ENCODE measurements at places on chromosomes 2 and 18. TPM values are rescaled to one million over a fixed set of nuclear protein-coding genes. Genes with fewer than 3 reads are reported as not detected.
A peak's percentile ranks its signal among the peaks of the same experiment; 100 is the strongest.

- DNase-seq: no peak
These were observed 44.6 kb downstream of the TMEFF2 start for GRCh38 chr2:192150166-192150565.

- DNase-seq: no peak
These were observed 93.5 kb upstream of the TACR1 start for GRCh38 chr2:75292826-75293225.

- DNase-seq: peak; percentile 79
These were observed 207.9 kb downstream of the ARL4C start for GRCh38 chr2:234288974-234289455.

GRCh38 chr2:177338177-177338721 is 54.3 kb upstream of the AGPS start:
- DNase-seq: no peak

WNT10A gene
- 0.61 TPM for total RNA-seq

GRCh38 chr18:57941841-57942489 is 102.1 kb upstream of the NEDD4L start:
- DNase-seq: no peak

GRCh38 chr2:39094717-39095363 is 26.0 kb downstream of the SOS1 start:
- DNase-seq: no peak

CFAP221 gene
- total RNA-seq: not detected

DNA sequence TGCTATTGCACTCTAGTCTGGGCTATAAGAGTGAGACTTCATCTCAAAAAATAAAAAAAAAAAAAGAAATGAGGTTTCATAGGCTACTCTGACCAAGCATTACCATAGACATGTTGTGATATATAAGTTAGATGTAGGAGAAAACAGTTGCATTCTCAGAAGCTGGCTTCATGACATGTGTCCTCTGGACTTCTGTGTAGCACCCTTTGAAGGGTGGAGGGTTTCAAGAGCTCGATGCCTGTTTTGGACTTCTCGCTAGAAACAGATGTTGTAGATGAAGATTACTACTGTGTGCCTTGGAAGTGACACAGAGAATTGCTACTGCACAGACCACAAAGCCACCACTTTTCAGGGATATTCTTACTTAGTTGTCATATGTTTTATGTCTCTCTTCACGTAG is 91.0 kb downstream of the TMEM247 start:
- DNase-seq: no peak

GRCh38 chr2:174752403-174753037 is 11.8 kb downstream of the CHRNA1 start:
- no peak for DNase-seq

GRCh38 chr18:28635530-28635929 is 458.6 kb upstream of the CDH2 start:
- DNase-seq: no peak

PCARE gene
- total RNA-seq: not detected

DNA sequence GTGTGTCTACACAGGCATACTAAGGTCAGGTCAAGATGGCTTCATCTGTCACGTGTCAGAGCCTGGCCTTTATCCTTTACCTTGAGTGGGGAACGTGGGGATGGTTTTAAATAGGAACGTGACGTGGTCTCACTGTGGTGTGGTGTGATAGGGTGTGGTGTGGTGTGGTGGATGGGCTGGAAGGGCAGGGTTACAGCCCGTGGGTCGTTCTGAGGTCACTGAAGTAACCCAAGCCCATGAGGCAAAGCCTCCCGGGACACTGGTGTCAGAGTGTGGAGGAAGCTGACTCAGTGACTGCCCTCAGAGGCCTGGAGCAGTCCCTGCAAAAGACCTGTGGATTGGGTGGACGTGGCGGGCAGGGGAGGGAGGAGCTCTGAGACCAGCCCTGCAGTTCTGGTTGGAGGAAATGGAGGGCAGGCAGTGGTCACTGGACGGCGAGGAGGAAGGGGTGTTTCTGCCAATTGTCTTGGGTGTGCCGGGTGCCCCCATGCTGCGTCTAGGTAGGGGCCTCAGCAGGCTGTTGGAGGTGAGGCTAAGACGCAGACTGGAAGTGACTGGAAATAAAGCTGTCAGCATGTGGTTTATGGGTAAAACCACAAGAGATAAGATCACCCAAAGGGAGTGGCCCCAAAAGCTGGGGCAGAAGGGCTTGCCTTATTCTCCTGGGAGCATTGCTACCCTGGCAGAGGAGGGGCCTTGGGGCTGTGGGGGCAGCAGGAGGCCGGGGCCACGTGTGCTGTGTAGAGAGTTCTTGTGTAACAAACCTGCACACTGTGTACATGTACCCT is 84.8 kb downstream of the SH3RF3 start:
- DNase-seq: no peak

All from colonic mucosa (tissue), 4 donors.